ENCODE measurements at places on chromosomes 1 and 21.

- no peak for DNase-seq
These were observed 46.1 kb upstream of the MTF2 start for GRCh38 chr1:93033029-93033428.

- peak; percentile 4 for DNase-seq
These were observed 755 bp downstream of the RPAP2 start for GRCh38 chr1:92299477-92300150.

GRCh38 chr1:226568077-226568831 is 19.7 kb downstream of the STUM start:
- DNase-seq = peak; percentile 46

- DNase-seq = no peak
These were observed 890 bp downstream of the GJC2 start for GRCh38 chr1:228150461-228151179.

DNA sequence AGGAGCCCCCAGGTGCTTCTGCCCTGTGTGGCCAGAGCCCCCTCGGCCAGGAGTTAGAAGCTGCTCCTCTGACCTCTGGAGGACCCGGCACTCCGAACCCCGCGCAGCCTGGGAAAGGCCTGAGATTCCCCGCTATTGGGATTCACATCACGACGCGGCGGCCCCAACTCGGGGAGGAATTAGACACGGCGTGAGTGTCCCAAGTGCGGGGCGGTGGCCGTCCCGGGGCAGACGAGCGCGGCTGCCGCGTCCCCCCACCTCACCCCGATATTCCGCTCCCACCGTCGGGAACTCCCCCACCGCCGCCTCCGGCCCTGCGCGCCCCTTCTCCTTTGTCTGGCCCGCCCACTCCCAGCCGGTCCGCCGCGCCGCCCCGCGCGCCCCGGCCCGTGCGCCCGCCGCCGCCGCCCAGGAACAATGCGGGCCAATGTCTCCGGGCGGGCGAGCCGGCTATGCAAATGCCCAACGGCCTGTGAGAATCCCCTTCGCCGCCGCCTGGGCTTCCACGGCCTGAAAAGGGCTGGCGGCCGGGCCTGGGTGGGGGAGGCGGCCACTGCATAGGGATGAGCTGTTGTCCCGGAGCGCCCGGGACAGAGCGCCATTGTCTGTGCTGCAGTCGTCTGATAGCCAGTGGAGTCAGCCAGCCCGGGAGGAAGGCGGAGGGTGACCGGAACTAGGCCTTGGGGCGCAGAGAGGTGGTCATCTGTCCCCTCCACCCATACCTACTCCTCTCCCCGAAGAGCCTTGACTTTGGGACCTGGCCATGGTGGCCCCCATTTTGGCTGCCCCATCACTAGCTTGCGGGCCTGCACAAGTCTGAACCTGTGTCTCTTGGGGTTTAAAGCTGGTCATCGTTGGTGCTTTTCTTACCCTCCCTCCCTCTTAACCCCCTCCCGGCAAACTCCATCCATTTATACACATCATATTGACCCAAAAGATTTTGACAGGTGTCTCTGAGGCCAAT is 19.4 kb downstream of the RHBG start:
- DNase-seq = no peak

GRCh38 chr1:110798691-110799256 is 74.2 kb upstream of the CD53 start:
- peak; percentile 11 for DNase-seq

GRCh38 chr1:66276218-66276617 is 257.7 kb upstream of the SGIP1 start:
- DNase-seq = no peak

DNA sequence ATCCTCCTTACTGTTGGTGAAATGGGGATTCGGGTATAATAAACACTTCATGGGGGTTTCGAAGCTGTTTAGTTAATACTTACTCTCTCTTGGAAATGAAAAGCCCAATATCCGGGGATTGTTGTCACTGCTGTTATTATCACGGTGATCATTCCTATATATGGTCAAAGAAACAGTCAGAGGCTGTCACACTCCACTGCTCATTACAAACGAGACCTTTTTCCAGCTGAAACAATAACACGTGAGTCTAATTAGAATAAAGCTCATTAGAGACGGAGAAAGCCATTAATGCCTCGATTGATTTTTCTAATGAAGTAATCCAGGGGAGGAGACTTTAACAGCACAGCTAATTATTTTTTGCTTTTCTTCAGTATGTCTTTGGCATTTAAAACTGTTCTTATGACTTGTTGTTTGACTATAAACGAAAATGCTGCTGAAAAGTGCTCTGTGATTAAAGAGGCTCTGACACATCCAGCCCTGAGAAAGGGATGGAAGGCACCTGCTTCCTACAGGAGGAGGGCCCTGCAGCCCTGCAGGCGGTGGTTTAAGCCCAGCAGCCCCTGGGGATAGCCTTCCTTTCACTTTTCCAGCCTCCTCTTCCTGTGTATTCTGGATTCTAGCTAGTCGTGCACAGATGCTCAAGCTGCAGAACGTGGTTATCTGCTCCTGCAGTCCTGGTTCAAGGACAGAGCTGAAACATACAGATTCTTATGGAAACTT is 143.6 kb downstream of the EDEM3 start:
- DNase-seq = no peak

- no peak for DNase-seq
These were observed 230.1 kb downstream of the SEC16B start for GRCh38 chr1:177739780-177740179.

DNA sequence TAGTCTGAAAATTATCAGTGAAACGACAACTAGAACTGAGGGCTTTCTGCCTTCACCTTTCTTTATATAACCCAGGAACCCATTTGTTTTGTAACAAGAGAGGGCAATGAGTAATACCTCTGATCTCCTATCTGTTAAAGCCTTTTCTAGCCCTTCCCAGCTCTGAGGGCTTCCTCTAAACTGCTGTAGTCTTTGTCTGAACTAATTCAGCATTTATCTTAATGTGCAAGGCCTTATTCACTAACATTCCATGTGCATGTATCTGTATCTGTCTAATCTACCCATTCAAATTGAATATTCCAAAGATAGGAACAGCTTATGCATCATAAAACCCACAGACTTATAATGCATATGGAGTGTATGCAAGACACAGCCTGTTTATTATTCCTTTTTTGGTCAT is 167.1 kb downstream of the LYPLAL1 start:
- no peak for DNase-seq

GRCh38 chr1:211698161-211699026 is 23.0 kb upstream of the NEK2 start:
- DNase-seq = peak; percentile 86

- peak; percentile 15 for DNase-seq
These were observed 310.6 kb downstream of the DISC1 start for GRCh38 chr1:231936983-231937775.

- no peak for DNase-seq
These were observed 238.2 kb downstream of the NFIA start for GRCh38 chr1:61320575-61320974.

- DNase-seq = no peak
These were observed 8.6 kb downstream of the LMOD1 start for GRCh38 chr1:201937624-201938213.

- no peak for DNase-seq
These were observed 609.8 kb upstream of the NCAM2 start for GRCh38 chr21:20388400-20388799.

GRCh38 chr1:117009132-117009531 is 7.6 kb downstream of the CD101 start:
- no peak for DNase-seq

GRCh38 chr1:179818743-179819173 is 58.8 kb downstream of the TOR1AIP2 start:
- no peak for DNase-seq

DNA sequence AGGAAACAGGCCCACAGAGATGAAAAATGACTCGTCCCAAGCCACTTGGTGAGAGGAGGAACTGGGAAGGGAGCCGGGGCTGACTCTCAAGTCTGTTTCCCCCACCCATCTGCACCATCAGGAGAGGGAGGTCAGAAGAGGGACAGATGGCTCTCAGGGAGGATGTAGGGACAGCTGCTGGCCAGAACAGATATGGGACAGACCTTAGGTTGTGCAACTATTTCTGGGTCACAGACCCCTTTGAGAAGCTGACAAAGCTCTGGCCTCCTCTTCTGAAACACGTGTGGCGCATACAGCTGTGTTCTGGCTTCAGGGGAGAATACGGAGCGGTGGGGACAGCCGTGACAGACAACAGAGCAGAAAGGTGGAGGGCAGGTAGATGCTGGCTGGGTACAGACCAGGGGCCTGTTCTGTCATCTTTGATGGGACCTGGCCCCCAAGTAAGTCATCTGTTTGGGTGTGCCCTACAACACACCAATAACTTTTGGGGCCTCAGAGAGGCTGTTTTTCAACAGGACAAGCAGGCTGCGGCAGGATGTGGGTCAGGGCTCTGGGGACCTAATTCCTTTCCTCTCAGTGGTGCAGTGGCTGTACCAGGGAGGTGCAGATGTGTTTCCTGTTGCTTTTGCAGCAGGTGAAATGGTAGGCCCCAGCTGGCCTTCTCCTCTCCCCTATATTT is 7.3 kb downstream of the SH3BGRL3 start:
- no peak for DNase-seq

- DNase-seq = no peak
These were observed 36.0 kb downstream of the WNT2B start for GRCh38 chr1:112544751-112545150.

- no peak for DNase-seq
These were observed 26.2 kb upstream of the MAP3K7CL start for GRCh38 chr21:29104239-29104708.

GRCh38 chr21:46142582-46143473 is 12.6 kb downstream of the FTCD start:
- no peak for DNase-seq
